ENCODE measurements at places on chromosomes 12 and 14.
A peak's percentile ranks its signal among the peaks of the same experiment; 100 is the strongest.

DNA sequence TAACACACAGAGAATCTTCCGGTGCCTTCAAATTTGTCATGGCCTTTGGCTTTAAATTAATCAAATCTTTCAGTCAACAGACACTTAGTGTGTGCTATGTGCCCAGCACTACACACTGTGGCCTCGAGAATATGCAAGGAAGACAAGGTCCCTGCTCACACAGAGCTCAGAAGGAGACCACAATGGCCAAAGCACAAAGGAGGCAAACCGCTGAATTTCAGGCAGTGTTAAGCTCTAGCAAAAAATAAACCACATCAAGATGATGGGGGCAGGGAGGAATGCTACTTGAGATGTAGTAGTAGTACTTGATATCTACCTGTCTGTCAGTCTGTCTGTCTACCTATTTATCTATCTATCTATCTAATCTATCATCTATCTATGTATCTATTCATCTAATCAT is 227.9 kb downstream of the TMEM132D start:
- DNase-seq, result no peak
- no peak overlapping the region for H3K4me3 ChIP-seq
- H3K36me3 ChIP-seq, result no peaks in the 10 kb centered on the region
- H3K4me1 ChIP-seq, result no peaks in the 10 kb centered on the region
- no peak overlapping the region for H3K27ac ChIP-seq

DNA sequence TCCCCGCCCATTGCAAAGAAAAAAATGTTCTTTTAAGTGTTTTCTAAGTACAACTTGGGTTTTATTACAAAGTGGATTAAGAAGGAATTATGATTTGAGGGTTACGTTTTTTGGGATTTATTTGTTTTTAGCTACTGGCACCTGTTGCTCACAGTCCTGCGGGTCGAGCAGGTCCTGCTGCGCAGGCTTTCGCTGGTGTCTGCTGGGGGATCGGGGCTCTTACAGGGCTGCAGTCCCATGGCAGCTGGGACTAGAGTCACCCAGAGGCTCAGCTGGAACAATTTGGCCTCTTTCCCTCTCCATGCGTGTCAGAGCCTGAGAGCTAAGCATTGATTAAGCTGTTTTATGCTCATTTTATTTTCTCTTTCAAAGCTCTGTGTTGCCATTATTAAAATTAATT is 55.6 kb upstream of the DYNC1H1 start:
- H3K27me3 ChIP-seq, result no peaks in the 10 kb centered on the region
- no peak overlapping the region for H3K4me3 ChIP-seq
- DNase-seq, result no peak
- no peaks in the 10 kb centered on the region for H3K36me3 ChIP-seq

- H3K4me3 ChIP-seq, result no peak overlapping the region
- H3K27me3 ChIP-seq, result no peaks in the 10 kb centered on the region
- no peaks in the 10 kb centered on the region for H3K4me1 ChIP-seq
- DNase-seq, result no peak
- H3K27ac ChIP-seq, result no peak overlapping the region
Measured at GRCh38 chr14:36134038-36134437, 42.5 kb downstream of the PTCSC3 start.

GRCh38 chr14:75426332-75427125 is 1.3 kb upstream of the JDP2 start:
- H3K27me3 ChIP-seq, result no peaks in the 10 kb centered on the region
- peaks cover 54% of the 10 kb centered on the region for H3K4me1 ChIP-seq
- no peak for DNase-seq
- H3K27ac ChIP-seq, result peak overlapping the region; percentile 88
- H3K36me3 ChIP-seq, result no peaks in the 10 kb centered on the region

- H3K36me3 ChIP-seq, result peaks cover 24% of the 10 kb centered on the region
- no peak overlapping the region for H3K4me3 ChIP-seq
- H3K27ac ChIP-seq, result no peak overlapping the region
Measured at GRCh38 chr14:35632271-35632670, 98.3 kb downstream of the INSM2 start.

All from gastrocnemius medialis (tissue), 4 donors.